ENCODE measurements at places on chromosomes 2 and 18.

GRCh38 chr2:128638341-128639119 lies 319.9 kb upstream of the HS6ST1 start:
- DNase-seq = no peak

GRCh38 chr18:70373042-70373519 lies 84.2 kb downstream of the SOCS6 start:
- no peak for DNase-seq

- no peak for DNase-seq
These were observed 168.2 kb downstream of the ICOS start for GRCh38 chr2:204104811-204105210.

GRCh38 chr2:100246163-100247145 lies 75.8 kb downstream of the LONRF2 start:
- no peak for DNase-seq

DNA sequence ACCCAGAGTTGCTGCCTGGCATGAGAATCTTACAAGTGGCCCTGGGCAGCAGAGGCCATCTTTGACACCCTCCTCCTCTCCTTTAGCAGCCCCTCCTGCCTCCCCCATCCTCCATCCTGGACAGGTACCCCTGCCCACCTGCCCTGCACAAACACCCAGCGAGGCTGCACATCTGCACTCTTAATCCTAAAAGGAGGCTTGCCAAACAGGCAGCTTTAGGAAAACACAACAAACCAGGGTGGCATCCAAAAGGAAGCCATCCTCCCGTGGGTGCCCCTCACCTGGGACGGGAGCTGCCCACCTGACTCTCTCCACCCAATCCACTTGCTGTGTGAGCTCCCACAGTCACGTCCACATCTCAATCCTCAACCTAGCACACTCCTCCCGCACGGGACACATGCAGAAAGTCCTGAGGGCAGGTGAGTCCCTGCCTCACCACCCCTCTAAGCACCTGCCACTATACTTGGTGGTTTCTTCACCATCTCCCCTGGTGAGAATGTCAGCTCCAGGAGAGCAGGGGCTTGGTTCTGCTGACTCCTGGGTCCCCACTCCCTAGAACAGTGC lies 5.8 kb downstream of the BIN1 start:
- DNase-seq = no peak

GRCh38 chr2:100677611-100678185 lies 114.9 kb downstream of the PDCL3 start:
- no peak for DNase-seq

- DNase-seq = no peak
These were observed 105.8 kb downstream of the ICOS start for GRCh38 chr2:204042401-204042800.

DNA sequence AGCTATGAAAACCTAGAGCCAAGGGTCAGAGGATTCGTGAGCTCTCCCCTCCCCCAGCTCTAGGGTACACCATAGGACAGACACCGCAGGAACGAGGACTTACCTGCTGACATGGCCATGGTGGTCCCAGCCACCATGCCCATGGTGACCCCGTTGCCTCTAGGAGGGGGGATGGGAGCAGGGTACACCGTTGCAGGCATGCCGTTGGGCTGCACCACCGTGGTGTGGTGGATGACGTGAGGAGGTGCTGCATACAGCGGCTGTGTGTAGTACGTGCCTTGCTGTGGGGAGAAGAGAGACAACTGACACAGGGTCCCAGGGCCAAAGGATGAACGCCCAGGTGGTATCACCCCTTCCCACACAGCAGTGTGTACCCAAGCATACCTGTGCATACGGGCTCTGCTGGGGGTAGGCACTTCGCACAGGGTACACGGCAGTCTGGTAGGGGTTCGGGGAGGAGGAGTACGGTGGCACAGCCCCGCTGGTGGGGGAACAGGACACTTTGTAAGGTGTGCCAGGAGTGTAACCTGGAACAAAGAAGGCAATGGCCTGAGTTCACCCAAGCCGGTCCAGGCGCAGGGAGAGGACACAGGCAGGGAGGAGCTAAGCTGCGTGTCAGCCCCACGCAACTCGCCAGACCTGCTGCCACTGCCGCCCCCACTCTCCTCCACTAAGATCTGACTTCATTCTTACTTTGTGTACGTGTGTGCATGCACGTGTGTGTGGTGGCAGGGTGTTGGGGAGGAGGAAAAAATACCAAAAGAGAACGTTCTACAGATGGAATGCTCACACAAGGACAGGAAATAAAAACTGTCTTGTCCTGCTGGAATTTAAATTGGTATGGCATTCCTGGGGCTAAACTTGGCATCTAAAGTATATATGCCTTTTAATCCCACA lies 37.8 kb downstream of the FAM168B start:
- DNase-seq = no peak

- no peak for DNase-seq
These were observed 96.9 kb downstream of the ACTR3 start for GRCh38 chr2:113986762-113987290.
